ENCODE measurements at places on chromosomes 13 and 19.

DNA sequence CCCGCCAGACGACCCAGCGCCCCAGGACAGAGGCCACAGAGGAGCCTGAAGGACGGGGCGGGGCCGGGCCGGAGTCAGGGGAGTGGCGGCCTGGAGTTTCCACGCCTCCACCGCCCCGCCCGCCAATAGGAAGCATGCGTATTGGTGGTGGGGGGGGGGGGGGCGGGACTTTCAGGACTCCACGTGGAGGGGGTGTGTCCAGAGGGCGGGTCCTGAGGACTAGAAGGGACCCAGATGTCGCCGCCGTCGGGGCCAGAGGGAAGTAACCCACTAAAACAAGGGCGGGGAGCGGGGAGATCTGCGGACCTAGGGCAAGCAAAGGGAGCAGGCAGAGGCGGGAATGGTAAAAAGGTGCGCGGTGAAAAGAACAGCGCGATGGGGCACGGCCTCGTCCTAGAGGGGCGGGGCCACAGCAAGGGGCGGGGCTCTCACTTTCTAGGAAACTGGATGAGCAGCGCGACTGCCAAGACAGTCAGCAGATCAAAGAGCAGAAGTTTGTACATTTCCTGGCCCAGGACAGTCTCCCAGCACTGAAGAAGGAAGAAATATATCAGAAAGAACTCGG lies 2.8 kb upstream of the LENG1 start:
- DNase-seq: peak; percentile 91

GRCh38 chr13:80340651-80341100 lies 250 bp downstream of the SPRY2 start:
- DNase-seq: peak; percentile 8

DNA sequence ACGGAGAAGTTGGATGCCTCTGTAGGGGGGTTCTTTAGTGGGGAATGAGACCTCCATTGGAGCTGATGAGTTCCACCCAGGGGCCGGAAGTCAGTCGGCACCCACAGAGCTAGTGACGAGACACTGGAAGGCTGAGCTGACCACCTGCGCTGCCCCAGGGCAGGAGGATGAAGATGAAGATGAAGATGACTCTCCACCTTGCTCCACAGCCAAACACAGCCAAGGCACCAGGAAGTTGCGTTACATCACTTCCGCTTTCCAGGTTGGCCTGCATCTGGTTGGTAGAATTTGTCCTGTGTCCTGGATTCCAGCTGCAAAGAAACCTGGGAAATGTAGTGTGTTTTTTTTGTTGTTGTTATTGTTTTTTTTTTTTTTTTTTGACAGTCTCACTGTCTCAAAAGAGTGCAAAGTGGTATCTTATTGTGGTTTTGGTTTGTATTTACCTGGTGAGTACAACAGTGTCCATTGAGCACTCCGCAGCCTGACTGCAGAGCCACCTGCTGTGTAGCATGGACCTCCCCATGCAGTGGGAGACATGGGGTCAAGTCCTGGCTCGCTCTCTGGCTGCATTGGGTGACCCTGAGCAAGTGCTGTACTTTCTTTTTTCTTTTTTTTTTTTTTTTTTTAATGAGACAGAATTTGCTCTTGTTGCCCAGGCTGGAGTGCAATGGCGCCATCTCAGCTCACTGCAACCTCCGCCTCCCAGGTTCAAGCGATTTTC lies 1.9 kb downstream of the TBC1D17 start:
- no peak for DNase-seq

- peak; percentile 45 for DNase-seq
Observed at GRCh38 chr19:57280962-57281400, 696 bp downstream of the ZNF460 start.

DNA sequence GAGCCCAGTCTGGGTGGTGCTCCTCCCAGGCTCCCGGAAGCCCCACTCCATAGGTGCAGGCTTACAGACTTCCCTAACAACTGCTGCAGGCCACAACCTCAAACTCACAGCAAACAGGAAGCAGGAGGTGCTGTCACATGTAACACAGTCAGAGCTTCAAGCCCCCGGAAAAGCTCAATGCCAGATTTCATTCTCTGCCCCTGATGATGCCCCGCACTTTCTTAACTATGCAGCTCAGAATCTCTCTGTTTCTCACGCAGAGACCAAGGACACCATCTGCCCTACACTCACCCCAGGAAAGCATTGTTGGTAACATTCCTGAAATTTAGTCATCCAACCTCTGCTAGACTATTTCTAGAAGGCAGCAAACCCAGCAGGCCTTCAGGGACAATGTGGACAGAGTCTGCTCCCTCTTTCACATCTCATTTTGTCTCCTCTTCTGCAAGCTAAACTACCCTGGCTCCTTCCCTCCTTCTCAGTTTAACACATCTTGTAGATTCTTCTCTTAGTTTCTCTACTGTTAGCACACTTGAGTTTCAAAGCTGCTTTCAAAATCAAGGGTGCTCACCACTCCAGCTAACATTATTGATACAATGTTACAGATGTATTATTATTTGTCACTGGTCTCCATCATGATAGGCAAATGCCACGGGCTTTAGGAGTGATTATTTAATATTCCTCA lies 162.5 kb downstream of the KCTD12 start:
- peak; percentile 17 for DNase-seq

GRCh38 chr19:2782329-2782935 lies 641 bp downstream of the SGTA start:
- DNase-seq: peak; percentile 33

- DNase-seq: no peak
Observed at GRCh38 chr13:106088085-106088484, 447.4 kb downstream of the EFNB2 start.

- DNase-seq: peak; percentile 76
Observed at GRCh38 chr19:55353803-55354697, 469 bp downstream of the COX6B2 start.

DNA sequence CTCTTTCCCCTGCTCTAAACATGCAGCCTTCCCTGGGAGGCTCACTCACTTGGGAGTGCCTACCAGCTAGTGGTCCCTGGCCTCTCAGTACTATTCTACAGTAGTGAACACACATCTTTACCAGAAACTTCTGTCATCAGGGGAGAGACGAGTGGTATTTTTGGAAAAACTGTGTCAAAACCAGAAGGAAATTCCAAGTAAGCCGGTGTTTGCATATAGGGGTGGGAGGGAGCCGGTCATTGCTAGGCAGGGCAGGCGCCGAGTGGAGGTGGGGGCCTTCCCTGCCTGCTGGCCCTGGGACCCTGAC lies 7.0 kb downstream of the RPS9 start:
- DNase-seq: no peak

DNA sequence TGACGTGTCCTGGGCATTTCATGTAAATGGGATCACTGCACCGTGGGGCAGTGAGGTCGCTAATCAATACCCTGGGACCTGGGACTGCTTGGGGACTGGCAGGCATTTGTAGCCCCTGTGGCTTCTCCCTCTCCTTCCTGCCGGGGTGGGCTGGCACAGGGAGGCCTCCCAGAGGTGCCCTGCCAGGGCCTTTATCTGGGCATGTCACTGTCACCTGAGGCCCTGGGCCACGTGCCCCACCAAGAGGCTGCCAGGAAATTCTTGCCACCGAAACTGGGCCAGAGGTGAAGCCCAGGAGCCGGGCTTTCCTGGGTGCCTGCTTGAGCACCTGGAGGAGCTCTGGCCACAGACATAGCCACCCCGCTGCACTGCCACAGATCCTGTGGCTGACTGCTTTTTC lies 1.8 kb upstream of the NMRK2 start:
- no peak for DNase-seq

DNA sequence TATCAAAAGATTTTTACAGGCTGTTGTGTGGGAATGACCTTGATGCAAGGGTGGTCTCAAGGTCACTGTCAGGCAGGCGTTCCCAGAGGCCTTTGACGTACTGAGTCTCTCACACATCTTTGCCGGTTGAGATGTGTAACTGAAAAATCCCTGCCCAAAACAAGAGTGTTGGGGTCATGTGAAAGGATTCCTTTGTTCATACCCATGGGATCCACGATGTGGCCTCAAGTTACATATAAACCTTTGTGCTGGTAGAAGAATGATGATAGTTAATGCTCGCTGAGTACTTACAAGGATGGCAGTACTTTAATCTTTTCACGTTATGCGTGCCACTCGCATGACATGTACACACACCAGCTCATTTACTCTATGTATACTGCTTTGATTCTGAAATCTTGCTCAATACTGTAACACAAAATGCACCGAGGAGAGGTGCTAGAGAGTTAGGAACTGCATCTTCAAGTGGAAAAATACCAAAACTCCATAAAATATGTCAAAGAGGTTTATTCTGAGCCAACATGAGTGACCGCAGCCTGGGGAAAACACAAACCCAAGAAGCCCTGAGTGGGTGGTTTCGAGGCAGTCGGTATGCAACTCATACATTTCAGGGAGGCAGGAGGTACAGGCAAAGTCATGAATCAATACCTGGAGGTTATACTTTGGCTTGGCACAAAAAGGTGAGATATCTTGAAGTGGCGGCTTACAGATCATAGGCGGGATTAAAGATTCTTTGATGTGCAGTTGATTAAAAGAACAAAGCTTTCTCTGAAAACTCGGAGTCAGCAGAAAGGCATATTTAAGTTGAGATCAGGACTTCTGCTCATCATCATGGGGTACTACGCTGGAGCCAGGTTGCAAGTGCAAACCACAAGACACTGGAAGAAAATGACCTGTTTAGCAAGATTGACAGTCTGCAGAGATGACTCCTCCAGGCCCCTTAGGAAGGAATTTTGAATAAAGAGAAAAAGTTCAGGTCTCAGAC lies 87.4 kb upstream of the ARHGEF7 start:
- DNase-seq: no peak

GRCh38 chr13:22198001-22198400 lies 527.1 kb downstream of the FGF9 start:
- no peak for DNase-seq

GRCh38 chr19:33064792-33065550 lies at the start of gene RHPN2:
Gene RHPN2, minus strand, starts transcription at chr19:33064888. Its CDS starts 36 bp downstream, at chr19:33064852.
- DNase-seq: peak; percentile 77

DNA sequence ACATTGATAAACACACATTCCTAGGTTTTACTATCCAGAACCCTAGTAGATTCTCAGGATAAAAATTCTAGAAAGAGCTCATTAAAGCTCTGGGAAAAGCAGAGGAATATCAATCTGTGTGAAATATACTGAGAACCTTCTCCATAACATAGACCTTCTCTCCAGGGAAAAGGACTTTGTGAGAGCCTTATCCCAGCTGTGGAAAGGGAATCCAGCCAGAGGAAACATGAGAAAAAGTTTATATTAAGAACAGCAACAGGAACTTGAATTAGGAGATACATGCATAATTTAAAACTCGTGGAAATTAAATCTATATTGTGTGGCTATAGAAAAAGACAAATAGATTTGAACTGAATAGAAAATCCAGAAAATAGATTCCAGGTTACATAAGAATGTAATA lies 1639.9 kb downstream of the EFNB2 start:
- DNase-seq: no peak

DNA sequence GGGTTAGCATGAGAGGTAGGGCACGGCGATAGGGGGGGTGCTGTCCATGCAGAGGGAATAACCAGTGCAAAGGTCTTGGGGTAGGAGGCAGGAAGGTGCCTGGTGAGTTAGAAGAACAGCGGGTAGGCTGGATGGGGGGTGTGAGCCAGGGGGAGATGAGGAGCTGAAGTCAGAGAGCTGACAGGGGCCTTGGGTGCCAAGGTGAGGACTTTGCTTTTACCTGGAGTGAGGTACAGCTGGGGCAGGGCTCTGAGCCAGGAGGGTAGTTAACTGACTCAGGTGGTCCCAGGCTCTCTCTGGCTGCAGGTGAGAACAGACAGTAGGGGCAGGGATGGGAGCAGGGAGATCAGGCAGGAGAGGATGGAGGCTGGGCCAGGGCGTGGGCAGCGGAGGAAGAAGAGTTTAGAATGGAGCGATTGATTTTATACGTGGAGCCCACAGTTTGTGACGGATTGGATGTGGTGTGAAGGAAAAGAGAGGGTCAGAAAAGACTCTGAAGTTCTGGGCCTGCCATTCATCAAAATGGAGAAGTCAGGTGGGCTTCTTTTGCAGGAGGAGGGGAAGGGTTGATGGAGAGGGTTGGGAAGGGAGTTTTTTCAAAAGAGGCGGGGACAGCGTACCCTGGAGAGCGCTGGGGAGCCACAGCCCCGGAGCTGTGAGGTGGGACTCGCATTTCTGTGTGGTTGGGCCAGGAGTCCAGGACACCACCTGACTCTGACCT lies 1.2 kb upstream of the GRAMD1A start:
- no peak for DNase-seq

GRCh38 chr19:49155820-49156346 lies 687 bp upstream of the HRC start:
- no peak for DNase-seq

GRCh38 chr13:103960001-103960400 lies 893.8 kb upstream of the SLC10A2 start:
- no peak for DNase-seq

GRCh38 chr19:10013316-10013715 lies at the start of gene RDH8:
Gene RDH8, plus strand, starts transcription at chr19:10013483. Its CDS starts 15 bp downstream, at chr19:10013498.
- DNase-seq: no peak

GRCh38 chr13:88526186-88526852 lies 855.1 kb downstream of the SLITRK5 start:
- DNase-seq: no peak

GRCh38 chr13:42149136-42149535 lies 100.7 kb downstream of the DGKH start:
- DNase-seq: no peak

DNA sequence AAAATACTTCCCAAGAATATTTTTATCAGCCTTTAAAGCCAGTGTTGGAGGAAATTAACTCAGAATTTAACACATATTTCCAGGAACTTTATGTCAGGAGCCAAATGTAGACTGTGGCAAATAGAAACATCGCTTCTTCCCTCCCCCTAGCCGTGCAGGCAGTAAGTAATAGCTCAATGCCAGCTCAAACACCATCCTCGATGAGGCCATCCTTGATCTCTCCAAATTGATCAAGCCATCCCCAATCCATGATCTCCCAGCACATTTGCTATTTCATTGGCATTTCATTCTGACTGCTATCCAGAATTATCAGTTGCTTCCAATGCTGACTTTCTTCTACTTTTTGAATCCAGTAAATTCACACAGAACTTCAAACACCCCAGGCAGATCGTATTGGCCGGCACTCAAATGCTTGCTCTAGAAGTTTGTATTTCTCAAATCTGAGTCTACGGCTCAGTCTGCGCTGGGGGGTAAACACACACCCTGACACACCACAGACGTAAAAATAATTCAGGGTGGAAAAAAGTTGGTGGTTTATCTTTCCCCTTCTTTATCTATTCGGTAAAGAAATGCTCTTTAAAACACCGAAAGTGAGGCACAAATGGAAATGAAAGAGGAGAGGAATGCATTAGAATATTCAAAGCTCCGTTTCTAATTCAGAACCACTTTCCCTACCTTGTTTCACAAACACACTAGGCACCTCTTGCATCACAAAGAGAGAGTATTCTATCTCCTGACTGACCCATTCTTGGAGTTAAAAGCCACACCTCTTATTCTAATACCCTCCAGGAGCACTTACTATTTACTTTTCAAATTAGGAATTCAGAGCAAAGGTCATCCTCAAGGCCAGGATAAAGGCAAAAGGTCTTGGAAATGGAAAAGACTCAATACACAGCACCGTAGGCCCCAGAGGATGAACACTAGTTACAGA lies 991 bp downstream of the OBI1 start:
- DNase-seq: no peak

- DNase-seq: peak; percentile 36
Observed at GRCh38 chr13:97015661-97016350, 21.5 kb upstream of the OXGR1 start.
